ENCODE measurements at places on chromosomes 3 and 15. TPM values are rescaled to one million over a fixed set of nuclear protein-coding genes. Genes with fewer than 3 reads are reported as not detected.
A peak's percentile ranks its signal among the peaks of the same experiment; 100 is the strongest.

GRCh38 chr15:25717457-25718168, 145.5 kb downstream of the ATP10A start:
- peak; percentile 64 for DNase-seq

- no peak for DNase-seq
Measured at GRCh38 chr15:57041416-57041815, 123.0 kb downstream of the TCF12 start.

DNA sequence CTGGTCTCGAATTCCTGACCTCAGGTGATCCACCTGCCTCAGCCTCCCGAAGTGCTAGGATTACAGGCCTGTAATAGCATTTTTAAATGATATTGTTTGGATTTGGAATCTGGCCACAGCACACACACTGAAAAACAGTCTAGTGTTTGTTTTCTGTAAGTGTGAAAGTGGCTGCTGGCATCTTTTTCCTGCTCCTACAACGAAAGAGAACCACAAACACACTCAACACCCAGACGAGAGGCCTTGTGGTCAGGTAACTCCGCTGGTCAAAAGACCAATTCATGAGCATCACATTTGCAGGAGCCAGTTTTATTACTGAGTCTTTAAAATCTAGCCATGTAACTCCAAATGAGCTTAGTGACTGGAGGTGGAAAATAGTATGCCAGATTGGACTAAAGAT, 50.2 kb downstream of the IMPG2 start:
- DNase-seq: no peak

DNA sequence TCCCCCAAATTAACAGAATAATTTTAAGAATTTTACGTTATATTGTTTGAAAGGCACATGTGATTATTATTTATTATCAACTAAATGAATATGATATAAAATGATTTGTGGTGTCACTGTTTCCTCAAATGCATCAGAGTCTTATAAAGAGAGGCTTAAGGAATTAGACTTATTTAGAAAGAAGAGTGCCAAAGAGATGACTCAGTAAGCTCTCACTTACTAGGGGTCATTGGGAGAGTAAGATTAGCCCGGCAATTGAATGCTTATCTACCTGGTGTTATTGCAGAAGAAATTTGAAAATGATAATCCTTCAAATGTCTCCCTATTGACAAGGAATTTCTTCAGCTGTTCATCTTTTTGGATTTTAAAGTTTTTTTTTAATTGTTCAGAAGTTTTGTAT, 408.7 kb downstream of the OXSM start:
- no peak for DNase-seq

- no peak for DNase-seq
Measured at GRCh38 chr15:46300716-46301115, 665.9 kb downstream of the SQOR start.

DNA sequence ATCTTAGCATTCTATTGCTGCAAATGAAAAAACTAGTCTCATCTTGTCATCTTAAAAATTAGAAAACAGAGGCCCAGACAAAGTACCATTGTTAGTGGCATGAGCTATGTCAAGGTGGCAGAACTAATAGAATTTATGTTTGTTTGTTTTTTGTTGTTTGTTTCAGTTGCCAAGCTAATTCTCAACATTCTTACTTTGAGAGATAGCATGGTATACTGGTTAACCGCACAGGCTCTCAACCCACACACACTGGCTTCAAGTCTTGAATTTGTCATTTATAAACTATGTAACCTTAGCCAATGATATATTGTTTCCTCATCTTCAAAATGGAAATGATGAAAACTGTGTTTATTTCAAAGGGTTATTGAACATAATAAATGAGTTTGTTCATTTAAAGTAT, 367.6 kb upstream of the PLSCR5 start:
- DNase-seq: no peak

The HYAL1 gene
- total RNA-seq: 1.3 TPM

- no peak for DNase-seq
Measured at GRCh38 chr15:37550360-37551024, 383.9 kb upstream of the TMCO5A start.

- no peak for DNase-seq
Measured at GRCh38 chr3:138437281-138437680, 2.9 kb downstream of the ESYT3 start.

The PLAAT1 gene
- 24.3 TPM for total RNA-seq
